Fibroblast of skin of abdomen (primary cell): ENCODE measurements at places on chromosomes 1 and 21.

DNA sequence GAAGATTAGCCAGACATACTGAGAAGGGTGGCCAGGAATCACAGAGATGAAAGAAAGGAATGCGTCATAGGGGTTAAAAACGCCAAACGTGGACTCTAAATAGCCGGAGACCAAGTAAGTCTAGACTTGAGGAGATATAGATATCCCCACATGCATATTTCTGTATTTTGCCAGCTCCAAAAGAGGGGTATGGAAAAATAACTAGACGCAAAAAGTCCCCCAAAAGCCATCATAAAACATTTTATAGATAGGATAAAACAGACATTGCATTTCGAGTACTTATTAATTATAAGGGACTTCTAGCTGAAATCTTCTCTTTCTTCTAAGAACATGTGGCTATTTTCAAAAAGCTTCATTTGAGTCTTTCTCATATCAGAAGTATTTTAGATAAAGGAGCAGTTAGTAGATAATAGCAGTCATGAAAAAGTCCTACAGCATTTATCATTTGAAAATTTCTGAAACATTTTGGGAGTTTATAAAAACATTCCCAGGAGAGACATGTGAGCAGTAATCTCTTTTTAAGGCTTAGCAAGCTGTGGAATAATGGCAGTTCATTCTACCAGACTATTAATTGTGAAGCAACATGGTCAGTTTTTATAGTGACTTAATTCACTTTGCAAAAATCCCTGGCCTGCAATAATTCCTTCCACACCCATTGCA, 6.1 kb downstream of the KIF26B start:
- DNase-seq, result no peak

DNA sequence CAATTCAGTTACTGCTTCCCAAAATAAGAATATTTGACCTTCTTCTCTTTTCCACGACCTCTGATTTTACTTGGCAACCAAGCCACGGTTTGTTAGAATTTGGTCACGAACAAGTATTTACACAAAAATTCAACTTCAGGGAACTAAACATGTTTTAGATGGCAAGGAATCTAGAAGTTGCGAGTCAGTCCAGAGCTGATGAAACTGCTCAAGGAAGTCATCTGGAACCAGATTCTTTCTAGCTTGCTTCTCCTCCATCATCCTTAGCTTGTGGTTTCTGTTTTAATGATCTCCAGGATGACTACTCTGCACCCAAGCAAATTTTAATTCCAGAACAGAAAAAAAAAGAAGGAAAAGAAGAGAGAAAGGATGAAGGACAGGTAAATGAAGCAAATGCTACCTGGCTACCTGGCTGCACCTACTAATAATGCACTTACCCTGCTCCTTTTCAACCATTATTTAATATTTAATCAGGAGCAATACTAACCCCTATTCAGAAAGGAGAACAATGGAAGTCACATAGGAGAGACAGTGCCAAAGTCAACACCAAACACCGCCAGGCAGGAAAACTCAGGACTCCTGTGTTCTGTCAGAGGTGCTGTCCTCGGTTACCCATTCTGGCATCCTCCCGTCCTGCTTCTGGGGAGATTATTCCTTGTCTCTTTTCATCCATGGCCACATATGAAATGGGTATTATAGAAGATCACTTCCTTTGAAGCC, 54.2 kb upstream of the RGS7 start:
- DNase-seq, result peak; percentile 21

GRCh38 chr1:195618287-195618686, 990.0 kb downstream of the KCNT2 start:
- no peak for DNase-seq

- DNase-seq, result no peak
Measured at GRCh38 chr1:202850593-202851362, 38.2 kb downstream of the RABIF start.

DNA sequence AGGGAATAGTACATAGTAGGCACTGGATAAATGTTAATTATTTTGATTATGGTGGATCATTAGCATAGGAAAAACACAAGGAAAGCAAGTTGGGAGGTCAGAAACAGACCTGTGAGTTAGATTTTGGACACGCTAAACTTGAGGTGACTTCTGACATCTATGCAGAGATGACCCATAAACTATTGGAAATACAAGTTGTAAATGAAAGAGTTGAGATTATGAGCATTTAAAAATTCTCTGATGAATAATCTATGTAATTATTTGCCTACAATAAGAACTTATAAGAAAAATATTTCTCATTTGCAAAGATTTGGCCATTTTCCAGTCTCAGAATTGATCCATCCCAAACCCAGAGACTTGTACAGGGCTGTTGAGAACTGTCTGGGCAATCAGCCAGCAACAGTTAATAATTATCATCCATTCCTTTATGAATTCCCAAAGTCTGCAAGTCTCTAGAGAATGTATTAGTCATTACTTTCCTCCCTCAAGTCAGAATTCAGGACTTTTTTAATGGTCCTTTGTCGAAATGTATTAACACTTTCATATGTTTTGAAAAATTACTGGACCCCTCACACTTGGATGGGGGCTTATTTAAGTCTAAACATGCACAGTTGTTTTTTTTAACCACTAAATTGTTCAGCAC, 19.4 kb upstream of the SLAMF6 start:
- no peak for DNase-seq

- no peak for DNase-seq
Measured at GRCh38 chr1:212650228-212650627, 41.7 kb downstream of the ATF3 start.

- DNase-seq, result peak; percentile 93
Measured at GRCh38 chr1:209389258-209389657, 194.3 kb upstream of the CAMK1G start.

DNA sequence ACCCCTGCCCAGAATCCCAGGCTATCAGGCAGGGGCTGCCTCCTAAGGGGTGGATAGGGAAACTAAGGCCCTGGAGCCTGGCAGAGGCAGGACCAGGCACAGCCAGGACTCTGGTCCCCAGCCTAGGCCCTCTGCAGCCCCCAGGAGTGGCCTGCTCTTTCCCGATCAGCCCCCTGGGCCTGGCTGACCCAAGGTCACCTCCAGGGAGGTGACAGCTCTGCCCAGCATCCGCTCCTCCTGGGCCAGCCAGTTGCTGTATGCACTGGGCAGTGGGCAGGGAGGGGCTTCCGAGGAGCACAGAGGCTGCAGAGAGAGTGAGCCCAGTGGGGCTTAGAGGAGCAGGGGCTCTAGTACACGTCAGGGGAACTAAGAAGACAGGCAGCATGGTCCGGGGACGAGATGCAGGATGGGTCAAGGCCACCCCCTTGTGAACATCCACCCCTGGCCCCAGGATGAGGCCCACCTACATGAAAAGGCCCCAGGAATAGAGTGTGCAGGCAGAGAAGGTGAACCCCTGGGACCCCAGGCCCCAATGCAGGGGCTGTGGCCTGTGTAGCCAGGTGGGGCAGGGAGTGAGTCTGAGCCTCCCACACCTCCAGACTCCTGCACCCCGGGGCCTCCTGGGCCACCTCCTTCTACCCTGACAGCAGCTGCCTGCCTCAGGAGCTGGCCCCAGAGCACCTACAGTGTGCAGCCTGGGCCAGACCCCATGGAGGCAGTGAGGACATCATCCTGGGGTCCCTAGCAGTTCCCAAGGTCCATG, 32.8 kb downstream of the WNT9A start:
- no peak for DNase-seq

DNA sequence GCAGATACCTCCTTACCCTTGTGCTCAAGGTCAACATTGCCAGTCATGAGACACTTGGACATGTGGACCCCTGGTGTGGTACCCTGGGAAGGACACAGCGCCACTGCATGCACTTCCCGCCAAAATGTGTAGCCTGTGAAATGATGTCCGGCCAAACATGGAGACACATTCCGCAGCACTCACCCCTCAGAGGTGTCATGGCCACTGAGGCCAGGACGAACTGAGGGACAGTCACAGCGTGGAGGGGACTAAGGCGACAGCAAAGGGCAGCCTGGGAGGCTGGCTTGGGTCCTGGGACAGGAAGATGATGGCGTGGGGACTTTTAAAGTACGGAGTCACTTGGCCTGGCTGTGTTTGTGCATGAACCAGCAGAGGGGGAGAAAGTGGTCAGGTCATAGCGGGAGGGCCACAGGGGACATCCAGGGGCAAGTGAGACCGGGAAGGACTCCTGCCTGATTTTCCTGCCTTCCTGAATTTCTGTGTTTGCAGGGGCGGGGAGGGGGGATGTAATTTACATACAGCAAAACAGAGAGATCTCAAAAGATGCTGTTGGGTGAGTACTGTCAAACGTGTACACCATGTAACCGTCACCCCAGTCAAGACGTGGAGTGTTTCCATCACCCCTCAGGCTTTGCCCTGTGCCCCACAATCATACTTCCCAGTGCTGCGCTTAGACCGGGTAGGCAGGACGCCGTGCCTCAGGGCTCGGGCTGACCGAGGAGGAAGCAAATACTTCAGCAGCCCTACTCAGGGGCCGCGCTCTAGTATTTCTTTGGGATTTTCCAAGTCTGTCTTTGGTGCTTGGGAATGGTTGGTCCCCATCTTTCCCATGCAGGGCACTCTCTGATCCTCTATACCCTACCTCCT, 45.2 kb downstream of the WDR4 start:
- DNase-seq, result no peak

DNA sequence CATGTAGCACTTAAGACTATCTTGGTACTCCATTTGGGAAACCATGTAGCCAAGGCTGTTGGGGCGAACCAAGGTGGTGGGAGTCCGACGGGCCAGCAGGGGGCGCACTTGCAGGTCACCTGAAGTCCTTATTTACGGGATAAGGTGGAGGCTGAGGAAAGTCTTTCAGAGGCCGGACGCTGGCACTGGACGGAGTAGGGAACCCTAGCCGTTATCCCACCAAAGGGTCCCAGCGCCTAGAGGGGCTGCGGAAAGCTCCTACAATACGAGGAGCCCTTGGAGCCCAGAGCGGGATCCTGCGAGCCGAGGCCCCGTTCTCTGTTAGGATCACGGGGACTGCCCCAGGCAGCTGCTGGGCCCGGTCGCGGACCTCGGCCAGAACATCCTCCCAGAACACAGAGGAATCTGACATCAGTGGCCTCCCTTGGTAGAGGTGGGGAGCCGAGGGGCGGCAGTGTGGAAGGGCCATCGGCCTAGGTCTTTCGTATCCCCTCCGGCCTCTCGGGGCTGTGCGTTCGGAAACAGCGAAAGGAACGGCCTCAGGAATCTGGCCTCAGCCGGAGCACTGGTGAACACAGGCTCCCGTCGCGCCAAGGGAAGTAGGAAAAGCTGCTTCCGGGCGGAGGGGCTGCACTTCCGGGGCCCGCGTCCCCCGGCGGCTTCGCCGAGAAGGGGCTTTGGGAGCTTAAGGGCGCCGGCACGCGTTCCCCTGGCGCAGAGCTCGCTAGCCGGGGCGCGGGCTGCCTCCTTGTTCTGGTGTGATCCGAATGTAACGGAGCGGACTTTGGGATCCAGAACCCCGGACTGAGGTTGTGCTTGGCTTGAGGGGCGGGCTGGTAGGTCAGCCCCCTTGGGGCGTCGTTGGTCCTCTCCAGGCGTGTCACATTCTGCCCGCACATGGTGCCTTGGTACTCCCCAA, 29.9 kb upstream of the RPTN start:
- DNase-seq, result peak; percentile 48

DNA sequence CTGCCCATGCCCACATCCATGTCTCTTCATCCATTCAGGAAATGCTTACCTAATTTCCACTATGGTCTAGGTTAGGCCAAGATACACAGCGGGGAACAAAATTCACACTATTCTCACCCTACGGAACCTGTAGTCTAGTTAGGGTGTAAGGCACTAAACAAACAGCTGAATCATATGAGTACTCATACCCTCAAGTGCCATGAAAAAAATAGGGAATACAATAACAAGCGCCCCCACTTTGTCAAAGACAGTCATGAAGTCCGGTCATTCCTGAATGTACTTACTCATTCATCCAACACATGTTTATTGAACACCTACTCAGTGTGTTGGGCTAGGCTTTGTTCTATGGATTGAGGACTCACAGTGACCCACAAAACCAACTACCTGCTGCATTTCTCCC, 6.2 kb upstream of the FYB2 start:
- DNase-seq, result no peak

GRCh38 chr1:29686012-29686930, 449.9 kb downstream of the PTPRU start:
- DNase-seq, result no peak
